ENCODE measurements at places on chromosomes 6 and 20.

- DNase-seq, result no peak
Observed at GRCh38 chr6:29726571-29727194, 3.4 kb downstream of the HLA-F start.

GRCh38 chr6:144134176-144134575, 16.1 kb upstream of the STX11 start:
- no peak for DNase-seq

DNA sequence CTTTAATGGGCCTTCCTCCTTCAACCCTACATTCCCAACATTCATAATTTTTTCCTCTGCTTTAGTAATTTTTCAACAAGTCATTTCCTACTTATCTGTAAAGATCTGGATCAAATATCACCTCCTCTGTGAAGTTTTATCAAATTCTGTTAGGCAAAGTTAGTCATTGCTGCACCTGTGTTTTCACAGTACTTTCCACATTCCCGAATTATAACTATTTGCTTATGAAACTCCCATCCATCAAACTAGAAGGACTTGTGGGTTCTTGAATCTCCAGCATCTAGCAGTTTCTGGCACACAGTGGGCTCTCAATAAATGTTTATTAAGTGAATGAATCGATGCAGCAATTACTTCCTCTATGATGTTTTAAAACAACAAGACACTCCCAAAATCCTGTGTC, 257.6 kb downstream of the HDGFL1 start:
- DNase-seq, result no peak

GRCh38 chr20:51931371-51931781, 129.1 kb upstream of the SALL4 start:
- no peak for DNase-seq

GRCh38 chr6:150070236-150070818, 1.4 kb upstream of the ULBP3 start:
- DNase-seq, result no peak

DNA sequence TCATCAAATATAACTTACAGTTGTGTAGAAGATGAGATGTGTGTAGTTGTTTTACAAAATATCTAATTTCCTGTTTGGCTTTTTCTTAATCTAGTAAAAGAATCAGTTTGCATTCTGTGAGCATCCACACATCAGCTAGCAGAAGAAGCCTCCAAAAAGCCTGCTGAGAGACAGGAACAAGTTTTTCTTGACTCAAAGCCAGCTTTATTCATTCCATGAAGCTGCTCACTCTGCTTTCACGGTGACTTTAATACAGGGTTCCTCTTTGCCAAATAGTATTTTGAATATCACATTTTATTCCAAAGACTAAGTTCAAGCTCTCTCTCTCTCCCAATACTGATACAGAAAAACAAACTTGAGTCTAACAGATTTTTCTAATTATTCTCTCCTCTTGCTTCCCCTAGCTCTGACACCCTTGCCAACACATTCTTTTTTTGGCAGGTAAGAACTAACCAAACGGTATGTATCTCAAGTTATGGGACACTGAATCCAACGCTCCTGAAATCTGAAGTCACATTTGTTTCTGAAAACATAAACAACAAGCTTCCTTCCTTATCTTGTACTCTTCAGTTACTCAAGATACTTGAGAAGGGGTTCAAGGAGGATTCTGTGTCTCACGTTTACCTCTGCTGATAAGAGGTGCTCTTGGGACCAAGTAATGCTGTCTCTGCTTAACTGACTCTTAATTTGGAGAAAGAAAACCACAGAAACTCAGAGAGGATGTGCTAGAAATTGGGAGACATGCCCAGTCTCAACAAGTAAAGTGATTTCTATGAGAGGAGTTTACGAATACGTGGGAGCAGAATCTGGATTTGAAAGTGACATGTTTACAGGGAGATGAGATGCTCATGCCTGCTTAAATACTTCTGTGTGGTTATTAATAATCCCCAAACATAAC, 184.2 kb upstream of the SPTLC3 start:
- no peak for DNase-seq

DNA sequence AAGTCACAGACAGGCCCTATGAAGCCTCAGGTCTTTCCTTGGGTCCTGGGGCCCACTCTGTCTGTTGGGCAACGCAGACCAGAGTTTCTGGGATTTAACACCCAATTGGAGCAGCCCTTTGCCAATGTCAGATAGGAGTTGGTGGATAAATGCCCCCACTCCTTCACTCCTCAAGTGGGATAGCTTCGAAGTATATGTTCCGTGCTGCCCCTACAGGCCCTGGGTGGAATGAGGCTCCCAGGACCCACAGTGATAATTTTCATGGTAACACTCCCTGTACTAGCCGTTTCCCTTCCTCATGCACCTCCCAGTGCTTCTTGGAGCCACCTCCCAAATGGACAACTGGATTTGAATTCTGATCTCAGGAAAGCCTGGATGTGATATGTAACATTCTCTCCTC, 145.4 kb downstream of the FOXA2 start:
- DNase-seq, result no peak

GRCh38 chr6:139879823-139880356, 505.4 kb upstream of the CITED2 start:
- DNase-seq, result no peak

DNA sequence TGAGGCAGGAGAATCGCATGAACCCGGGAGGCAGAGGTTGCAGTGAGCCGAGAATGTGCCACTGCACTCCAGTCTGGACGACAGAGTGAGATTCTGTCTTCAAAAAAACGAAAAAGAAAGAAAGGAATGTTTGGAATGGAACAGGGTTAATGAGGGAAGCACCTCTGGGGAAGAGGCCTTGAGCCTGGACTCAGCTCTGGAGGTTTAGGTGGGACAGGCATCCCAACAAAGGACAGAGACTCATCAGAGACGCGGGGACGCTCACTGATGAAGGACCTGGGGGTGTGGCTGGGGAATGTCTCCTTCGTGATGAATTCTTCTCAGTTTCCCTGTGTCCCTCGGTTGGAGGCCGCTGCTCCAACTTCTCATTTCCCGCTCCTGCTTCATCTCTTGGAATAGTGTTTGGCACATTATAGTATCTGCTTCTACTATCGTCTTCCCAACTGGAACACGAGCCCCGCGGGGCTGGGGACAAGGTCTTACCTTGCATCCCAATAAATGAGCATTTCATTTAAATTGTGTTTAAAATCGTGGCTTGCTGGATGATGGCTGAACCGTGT, 27.6 kb downstream of the KIF25 start:
- DNase-seq, result no peak

GRCh38 chr20:33811776-33812151, 616 bp downstream of the CHMP4B start:
- DNase-seq, result no peak

All from stimulated activated CD8-positive, alpha-beta memory T cell treated with anti-CD3 and anti-CD28 coated beads, Interleukin-15, amount 100 ng/mL, for 48 hours (primary cell).